ENCODE measurements at places on chromosomes 5 and 9. TPM values are rescaled to one million over a fixed set of nuclear protein-coding genes. Genes with fewer than 3 reads are reported as not detected.

CMYA5 gene
- 213 TPM for total RNA-seq

DNA sequence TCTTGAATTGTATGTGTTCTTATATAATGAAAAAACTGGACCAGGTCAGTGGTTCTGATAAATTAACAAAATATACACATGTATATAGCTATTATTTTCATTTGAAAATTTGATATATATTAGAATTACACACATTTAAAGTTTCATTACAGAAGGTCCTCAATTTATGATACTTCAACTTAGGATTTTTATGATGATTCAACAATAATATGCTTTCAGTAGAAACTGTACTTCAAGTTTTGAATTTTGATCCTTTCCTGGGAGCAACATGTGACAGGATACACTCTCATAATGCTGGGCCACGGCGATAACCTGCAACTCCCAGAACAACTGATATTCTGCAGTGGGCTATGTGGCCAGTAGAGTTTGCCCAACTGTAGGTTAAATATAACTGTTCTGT lies 344.7 kb downstream of the TAF11L14 start:
- no peak for DNase-seq
- no peaks in the 10 kb centered on the region for H3K4me1 ChIP-seq
- no peak overlapping the region for H3K4me3 ChIP-seq
- no peak overlapping the region for H3K27ac ChIP-seq
- no peaks in the 10 kb centered on the region for H3K27me3 ChIP-seq
- no peaks in the 10 kb centered on the region for H3K36me3 ChIP-seq

- H3K27ac ChIP-seq: no peak overlapping the region
- H3K4me3 ChIP-seq: no peak overlapping the region
These were observed 378.4 kb upstream of the SGCD start for GRCh38 chr5:155948576-155948975.

PCDHB15 gene
- 4.3 TPM for total RNA-seq

DNA sequence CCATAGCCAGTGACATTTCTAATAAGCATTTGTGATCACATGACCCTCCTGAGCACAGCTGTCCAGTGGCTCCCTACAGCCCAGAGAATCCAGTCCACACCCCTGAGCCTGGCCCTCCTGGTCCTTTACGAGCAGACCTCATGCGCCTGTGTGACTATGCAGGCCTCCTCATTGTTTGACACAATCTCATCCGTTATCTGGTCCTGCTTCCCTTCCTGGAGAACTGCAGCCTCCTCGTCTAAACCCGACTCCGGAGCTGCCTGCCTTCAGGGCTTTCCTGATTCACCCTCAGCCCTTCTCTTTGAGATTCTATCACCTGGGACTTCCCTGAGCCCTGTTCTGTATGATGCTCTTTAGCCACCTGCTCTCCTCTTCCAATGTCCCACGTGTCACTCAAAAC lies 79.7 kb downstream of the GPR21 start:
- H3K27me3 ChIP-seq: no peaks in the 10 kb centered on the region
- H3K27ac ChIP-seq: no peak overlapping the region
- H3K4me1 ChIP-seq: peaks cover 23% of the 10 kb centered on the region
- peaks cover 29% of the 10 kb centered on the region for H3K36me3 ChIP-seq

DNA sequence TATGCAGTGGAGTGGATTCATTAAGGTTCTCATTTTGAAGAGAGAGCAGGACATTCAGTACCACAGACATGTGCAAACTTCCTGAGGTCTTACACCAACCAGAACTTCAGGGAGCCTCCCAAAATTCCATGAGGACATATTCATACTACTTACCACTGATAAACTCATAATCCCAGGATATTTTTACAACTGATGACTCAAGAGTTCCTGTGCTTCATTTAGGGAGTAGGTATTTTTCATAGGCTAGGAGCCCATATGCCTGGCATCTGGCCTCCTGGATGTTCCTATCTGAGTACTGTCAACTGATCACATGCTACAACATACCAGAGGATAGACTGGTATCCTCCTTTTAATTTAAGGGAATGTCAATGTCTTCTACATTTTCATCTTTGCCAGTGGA lies 578.0 kb downstream of the EFNA5 start:
- no peaks in the 10 kb centered on the region for H3K4me1 ChIP-seq
- H3K36me3 ChIP-seq: no peaks in the 10 kb centered on the region
- no peaks in the 10 kb centered on the region for H3K27me3 ChIP-seq
- H3K4me3 ChIP-seq: no peak overlapping the region
- no peak for DNase-seq
- H3K27ac ChIP-seq: no peak overlapping the region

DNA sequence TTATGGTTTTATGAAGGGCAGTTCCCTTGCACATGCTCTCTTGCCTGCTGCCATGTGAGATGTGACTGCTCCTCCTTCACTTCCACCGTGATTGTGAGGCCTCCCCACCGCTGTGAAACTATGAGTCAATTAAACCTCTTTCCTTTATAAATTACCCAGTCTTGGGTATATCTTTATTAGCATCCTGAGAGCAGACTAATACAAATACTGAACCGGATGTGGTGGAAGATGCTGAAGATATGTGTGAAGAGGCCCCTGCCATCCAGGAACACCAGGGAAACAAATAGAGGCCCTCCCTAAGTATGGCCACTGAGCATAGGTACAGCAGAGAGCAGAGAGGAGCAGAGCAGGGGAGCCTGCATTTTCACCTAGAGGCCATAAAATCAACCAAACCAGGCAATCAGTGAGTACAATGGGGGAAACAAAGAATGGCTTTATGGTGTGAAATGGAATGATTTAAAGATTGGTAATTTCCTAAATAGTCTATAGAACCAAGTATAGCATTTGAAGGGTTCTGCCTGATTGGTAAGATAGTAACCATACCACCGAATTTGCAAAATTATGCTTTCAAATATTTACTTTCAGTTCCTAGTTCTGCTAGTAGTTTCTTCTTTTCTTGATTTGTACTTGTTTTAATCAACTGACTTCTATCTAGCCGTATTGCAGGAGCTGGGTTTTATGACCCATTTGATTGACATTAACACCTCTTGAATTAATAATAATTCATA lies 421.6 kb downstream of the IRX1 start:
- no peak overlapping the region for H3K4me3 ChIP-seq
- peaks cover 10% of the 10 kb centered on the region for H3K4me1 ChIP-seq
- no peaks in the 10 kb centered on the region for H3K27me3 ChIP-seq
- no peak for DNase-seq
- H3K27ac ChIP-seq: no peak overlapping the region

FBXL7 gene
- 9.0 TPM for total RNA-seq

GRCh38 chr9:122642226-122642625 lies 15.2 kb downstream of the OR1B1 start:
- no peak overlapping the region for H3K27ac ChIP-seq
- no peaks in the 10 kb centered on the region for H3K36me3 ChIP-seq
- no peaks in the 10 kb centered on the region for H3K4me1 ChIP-seq
- DNase-seq: no peak
- H3K27me3 ChIP-seq: no peaks in the 10 kb centered on the region

DNA sequence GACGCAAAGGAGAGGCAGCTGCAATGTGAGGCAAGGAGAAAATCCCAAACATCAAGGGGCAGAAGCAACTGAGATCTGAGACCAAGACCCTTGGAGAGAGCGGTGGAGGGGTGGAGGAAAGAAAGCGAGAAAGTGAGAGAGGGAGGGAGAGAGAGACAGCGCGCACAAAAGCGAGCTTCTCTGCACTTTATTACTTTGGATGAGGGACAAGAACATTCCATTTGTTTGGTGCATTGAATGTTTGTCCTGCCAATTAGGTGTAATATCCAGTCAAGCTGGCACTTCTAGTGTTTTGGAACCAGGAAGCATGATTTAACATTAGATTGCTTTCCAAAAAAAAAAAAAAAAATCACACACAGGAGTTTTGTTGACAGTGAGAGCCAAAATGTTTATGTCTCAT lies 1.4 kb downstream of the CAST start:
- peak; percentile 64 for DNase-seq
- peaks cover 11% of the 10 kb centered on the region for H3K4me1 ChIP-seq
- H3K4me3 ChIP-seq: peak overlapping the region; percentile 73
- H3K27ac ChIP-seq: peak overlapping the region; percentile 90
- H3K36me3 ChIP-seq: no peaks in the 10 kb centered on the region

TCF7 gene
- 0.84 TPM for total RNA-seq

- no peak overlapping the region for H3K4me3 ChIP-seq
- H3K36me3 ChIP-seq: no peaks in the 10 kb centered on the region
- H3K27me3 ChIP-seq: no peaks in the 10 kb centered on the region
- peak; percentile 79 for DNase-seq
These were observed 124.2 kb upstream of the TNPO1 start for GRCh38 chr5:72692231-72692637.

DNA sequence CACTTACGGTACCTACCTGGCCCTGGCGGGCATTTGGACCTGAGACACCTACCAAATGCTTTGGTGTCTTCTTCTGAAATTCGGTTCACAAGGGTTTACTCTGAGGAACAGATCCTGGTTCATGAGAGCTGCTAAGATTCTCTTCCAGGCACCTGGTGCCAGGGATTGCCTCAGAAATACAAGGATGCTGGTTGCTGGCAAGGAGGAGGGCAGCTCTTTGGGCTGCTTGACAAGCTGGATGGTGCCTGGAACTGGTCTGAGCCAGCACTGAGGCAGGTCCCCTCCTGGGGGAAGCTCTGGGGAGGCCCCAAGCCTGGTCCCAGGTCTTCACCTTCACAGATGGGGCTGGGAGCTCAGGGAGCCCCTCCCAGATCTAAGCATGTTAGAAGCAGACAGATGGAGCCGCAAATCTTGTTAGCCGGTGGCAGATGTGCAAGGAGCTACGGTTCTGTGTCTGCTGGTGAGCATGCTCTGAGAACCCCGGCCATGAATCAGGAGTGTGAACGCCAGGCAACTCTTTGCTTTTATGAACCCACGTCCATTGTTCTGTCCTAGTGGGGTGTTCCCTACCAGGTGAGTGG lies 16.3 kb downstream of the FABP6 start:
- H3K4me1 ChIP-seq: no peaks in the 10 kb centered on the region
- no peaks in the 10 kb centered on the region for H3K27me3 ChIP-seq
- no peak for DNase-seq
- no peak overlapping the region for H3K4me3 ChIP-seq
- no peaks in the 10 kb centered on the region for H3K36me3 ChIP-seq

BTNL3 gene
- total RNA-seq: not detected

DNA sequence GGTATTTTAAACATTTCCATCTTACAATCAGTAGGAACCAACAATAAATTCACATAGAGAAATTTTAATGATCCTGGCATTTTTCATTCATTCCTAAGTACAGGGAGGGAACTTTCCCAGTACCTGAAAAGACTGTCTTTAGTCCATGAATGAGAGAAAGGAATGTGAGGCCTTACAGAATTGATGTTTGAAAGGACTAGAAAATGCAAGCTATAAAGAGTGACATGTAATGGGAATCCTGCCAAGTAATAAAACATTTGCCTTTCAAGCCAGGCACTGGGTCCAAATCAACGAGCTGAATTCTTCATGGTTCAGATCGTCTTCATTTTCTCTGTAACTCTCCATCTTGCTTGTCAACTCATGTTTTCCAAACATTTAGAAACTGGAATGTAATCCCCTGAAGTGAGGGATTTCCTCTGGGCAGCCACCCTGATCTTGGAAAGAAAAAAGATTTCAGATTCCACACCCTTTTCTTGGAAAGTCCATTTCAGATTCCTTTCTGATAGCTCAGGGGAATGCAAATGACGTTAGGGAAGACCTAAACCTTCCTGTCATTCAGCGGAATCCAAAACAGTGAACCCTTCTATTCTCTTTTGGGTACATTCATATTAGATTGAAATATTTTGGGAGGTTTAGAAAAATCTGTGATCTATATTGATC lies 315.8 kb downstream of the SH3GL2 start:
- H3K4me1 ChIP-seq: no peaks in the 10 kb centered on the region

SUSD3 gene
- total RNA-seq: 2.6 TPM

DNA sequence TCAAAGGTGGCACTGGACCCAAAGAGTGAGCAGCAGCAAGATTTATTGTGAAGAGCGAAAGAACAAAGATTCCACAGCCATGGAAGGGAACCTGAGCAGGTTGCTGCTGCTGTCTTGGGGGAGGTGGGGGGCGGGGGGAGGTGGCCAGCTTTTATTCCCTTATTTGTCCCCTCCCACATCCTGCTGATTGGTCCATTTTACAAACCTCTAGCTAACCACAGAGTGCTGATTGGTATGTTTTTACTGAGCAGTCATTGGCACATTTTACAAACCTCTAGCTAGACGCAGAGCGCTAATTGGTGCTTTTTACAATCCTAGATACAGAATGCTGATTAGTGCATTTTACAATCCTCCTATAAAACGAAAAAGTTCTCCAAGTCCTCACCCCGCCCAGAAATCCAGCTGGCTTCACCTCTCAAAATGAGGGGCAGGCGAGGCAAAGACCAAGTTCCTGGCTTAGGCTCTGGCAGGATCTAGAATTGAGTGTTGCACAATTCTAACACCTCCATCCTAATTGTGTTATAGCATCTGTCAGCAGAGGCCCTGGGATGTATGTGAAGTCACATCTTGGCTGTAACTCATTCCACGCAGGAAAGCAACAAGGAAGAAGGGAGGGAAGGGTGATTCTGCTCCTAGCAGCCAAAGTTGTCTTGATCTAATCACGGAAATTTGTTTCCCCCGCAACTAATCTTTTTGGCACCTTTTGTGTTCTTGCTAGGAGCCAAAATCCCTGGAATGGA lies 34.3 kb downstream of the ROR2 start:
- H3K4me3 ChIP-seq: no peak overlapping the region
- no peak overlapping the region for H3K27ac ChIP-seq
- no peaks in the 10 kb centered on the region for H3K36me3 ChIP-seq
- H3K27me3 ChIP-seq: peaks cover 2% of the 10 kb centered on the region

DNA sequence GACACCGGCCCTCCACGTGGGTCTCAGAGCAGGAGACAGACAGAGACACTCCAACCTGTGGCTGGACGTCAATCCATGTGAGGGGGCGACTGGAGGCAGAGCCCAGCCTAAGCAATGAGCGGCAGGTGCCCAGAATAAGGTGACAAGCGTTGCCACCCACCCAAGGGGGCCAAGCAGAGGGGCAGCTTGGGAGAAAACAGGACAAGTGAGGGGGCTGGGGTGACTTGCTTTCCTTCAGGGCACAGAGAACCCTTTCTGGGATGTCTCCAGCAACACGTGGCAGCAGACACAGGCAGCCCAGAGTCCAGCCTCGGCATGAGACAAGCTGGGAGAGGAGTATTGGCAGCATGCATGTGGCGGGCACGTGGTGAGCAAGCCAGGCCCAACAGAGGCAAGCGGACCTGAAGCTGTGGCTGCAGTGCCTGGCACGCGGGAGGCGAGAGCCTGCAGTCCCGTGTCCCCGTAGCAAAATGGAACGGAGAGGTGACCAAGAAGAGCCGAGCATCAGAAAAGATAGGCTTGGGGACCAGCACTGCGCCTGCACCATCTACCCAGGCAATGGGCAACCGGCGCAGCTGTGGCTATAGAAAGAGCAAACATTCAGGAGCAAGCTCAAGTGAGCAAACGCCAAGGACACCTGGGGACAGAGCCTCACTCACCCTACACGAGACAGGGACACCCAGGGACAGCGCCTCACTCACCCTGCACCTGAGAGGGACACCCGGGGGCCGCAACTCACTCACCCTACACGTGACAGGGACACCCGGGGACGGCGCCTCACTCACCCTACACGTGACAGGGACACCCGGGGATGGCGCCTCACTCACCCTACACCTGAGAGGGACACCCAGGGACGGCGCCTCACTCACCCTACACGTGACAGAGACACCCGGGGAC lies 6.2 kb downstream of the TERT start:
- H3K4me3 ChIP-seq: no peak overlapping the region
- no peaks in the 10 kb centered on the region for H3K4me1 ChIP-seq
- no peaks in the 10 kb centered on the region for H3K36me3 ChIP-seq
- no peak for DNase-seq
- H3K27ac ChIP-seq: no peak overlapping the region

- DNase-seq: no peak
- H3K27me3 ChIP-seq: no peaks in the 10 kb centered on the region
- no peak overlapping the region for H3K4me3 ChIP-seq
- no peaks in the 10 kb centered on the region for H3K36me3 ChIP-seq
- peaks cover 26% of the 10 kb centered on the region for H3K4me1 ChIP-seq
- no peak overlapping the region for H3K27ac ChIP-seq
These were observed 127.5 kb downstream of the ATPSCKMT start for GRCh38 chr5:10122076-10122726.

Data from muscle of leg (tissue), 16 donors.